ENCODE measurements at places on chromosomes 13 and 19.

- DNase-seq = no peak
Observed at GRCh38 chr19:37221136-37221535, 3.1 kb downstream of the ZNF383 start.

DNA sequence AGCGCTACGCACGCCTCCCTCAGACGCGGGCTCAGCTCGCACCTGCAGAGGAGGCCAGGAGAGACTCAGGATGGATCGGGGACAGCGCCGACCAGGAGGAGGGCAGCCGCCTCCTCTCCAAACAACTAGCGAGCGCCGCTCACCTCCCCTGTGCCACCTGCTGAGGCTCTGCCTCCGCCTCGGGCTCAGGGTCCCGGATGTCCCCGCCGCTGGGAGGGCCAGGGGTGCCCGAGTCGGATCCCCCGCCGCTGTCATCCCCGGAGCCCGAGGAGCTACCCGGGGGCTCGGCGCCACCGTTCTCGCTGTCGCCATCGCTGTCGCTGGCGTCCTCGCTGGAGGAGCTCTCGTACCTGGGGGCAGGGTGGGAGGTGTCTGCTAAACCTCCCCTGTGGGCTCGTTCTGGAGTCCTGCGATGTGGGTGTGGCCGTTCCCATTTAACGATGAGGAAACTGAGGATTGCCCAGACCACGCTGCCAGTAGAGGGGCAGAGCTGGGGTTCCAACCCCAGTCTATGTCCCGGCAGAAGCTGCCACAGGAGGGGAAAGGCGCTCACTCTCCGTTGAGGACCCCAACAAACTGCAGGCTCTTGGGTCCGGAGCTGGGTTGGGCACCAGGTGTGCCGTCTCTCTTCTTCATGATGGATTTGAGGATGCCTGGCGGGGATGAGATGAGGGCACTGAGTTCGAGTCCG is 9.2 kb downstream of the KANK3 start:
- peak; percentile 38 for DNase-seq

GRCh38 chr19:50977626-50978025 is 6.1 kb downstream of the KLK7 start:
- DNase-seq = no peak

DNA sequence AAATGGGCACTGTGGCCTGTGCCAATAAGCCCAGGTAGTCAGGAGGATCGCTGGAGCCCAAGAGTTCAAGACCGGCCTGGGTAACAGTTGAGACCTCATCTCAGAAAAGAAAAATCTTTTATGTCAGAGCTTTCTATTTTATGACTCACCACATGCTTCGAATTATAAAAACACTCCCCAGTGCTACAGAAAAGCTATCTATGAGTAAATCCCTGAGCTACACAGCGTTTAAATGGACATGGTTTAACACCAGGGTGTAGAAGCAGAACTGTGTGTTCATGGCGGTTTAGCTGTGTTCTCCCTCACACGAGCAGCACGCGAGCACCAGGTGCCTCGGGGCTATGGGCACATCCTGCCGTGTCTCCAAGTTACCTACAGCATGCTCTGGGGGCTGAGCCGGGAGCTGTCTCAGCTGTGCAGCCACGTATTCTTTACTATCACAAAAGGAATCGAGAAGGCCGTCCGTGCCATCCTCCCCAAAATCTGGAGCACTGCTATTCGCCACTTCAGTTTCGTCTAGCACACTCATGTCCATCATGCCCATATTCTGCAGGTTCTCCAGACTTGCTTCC is 6.7 kb downstream of the SAFB2 start:
- DNase-seq = no peak

DNA sequence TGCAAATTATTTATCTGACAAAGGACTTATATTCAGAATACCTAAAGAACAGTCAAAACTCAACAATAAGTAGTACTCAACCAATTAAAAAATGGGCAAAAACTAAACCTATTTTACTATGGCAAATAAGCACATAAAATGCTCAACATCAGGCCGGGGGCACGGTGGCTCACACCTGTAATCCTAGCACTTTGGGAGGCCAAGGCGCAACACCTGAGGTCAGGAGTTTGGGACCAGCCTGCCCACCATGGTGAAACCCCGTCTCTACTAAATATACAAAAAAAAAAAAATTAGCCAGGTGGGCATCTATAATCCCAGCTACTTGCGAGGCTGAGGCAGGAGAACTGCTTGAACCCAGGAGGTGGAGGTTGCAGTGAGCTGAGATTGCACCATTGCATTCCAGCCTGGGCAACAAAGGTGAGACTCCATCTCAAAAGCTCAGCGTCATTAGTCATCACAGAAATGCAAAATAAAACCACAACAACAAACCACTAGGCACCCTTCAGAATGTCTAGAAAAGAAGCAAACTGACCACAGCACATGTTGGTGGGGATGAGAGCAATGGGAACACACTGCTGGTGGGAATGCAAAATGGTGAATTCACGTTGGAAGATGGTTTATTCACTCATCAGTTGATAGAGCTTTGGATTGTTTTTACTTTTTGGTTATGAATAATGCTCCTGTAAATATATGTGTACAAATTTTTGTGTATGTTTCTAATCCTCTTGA is 180.6 kb upstream of the SOX1 start:
- DNase-seq = no peak

DNA sequence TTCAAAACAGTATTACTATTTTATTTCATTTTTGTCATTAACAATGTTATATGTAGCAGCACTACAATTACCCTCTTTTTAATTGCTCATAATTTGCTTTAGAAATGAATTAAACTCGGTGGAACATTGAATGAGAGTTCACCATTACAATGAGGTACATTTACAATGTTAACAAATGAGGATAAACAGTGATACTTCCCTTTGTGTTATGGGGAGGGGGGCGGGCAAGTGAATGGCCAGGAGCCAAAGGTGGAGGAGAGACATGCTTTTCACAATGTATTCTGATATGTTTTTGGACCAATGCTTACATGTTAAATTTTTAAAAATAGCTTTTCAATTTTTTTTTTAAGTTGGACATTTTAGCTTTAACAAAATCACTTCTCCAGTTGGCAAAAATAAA is 34.2 kb downstream of the NALCN start:
- no peak for DNase-seq

- DNase-seq = peak; percentile 85
Observed at GRCh38 chr19:50922317-50922853, 11.2 kb upstream of the KLK4 start.

- no peak for DNase-seq
Observed at GRCh38 chr13:79589603-79590393, 108.8 kb downstream of the NDFIP2 start.

GRCh38 chr13:42532561-42533335 is 41.2 kb upstream of the TNFSF11 start:
- DNase-seq = no peak

DNA sequence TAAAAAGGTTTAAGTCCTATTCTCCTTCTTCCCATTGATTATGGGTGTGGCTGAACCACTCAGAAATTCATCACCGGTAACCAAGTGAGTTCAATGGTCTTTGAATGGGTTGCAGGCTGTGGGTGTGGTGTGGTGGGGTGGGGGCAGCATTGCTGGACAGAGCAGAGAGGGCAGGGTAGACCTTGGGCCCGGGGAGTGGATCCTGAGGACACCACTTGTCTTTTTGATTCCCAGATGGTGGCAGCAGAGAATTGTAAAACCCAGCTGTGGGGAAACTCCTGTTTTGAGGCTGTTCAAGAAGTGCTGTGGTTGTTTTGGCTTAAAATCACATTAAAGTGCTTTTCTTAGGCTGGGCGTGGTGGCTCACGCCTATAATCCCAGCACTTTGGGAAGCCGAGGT is 45.8 kb upstream of the RGCC start:
- DNase-seq = no peak

- DNase-seq = no peak
Observed at GRCh38 chr19:41219924-41220567, 1.0 kb downstream of the AXL start.

DNA sequence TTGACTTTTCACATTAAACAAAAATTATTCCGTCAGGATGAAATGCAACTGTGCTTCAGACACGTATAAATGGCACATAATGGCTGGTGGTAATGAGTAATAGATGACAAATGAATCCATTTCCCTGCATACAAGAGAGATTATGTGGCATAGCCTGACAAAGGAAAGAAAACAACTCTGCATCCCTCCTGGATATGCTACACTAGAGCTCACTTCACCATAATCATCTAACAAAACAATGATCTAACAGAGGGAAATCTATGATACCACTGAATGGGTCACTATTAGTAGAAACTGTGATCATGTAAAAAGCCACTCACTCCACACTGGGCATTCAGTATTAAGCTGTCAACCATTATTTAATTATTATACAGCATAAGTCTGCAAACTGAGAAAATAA is 1498.4 kb downstream of the EFNB2 start:
- no peak for DNase-seq

DNA sequence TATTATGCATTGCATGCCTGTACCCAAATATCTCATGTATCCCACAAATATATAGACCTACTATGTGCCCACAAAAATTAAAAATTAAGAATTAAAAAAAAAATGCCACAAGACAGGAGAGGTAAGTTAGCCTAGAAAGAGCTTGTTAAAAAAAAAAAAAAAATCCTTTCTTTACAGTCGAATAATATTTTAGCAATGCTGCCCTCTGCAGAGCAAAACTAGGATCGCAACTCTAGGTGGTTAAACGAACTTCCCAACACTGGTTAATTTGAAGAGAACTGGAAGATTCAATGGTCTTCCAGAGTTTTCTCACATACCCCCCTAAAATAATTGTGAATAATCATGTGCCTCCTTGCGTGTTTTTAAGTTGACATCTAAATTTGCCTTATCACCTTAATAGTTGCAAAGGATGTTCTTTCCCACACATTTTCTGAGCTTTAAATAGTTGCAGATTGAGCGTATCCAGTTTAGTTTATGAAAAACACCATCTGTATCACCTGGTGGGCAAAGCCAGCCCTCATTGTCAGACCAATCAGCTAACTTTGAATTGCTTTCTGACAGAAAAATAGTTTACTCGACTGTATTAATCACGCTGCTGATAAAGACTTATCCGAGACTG is 47.4 kb upstream of the RCBTB2 start:
- DNase-seq = peak; percentile 45

DNA sequence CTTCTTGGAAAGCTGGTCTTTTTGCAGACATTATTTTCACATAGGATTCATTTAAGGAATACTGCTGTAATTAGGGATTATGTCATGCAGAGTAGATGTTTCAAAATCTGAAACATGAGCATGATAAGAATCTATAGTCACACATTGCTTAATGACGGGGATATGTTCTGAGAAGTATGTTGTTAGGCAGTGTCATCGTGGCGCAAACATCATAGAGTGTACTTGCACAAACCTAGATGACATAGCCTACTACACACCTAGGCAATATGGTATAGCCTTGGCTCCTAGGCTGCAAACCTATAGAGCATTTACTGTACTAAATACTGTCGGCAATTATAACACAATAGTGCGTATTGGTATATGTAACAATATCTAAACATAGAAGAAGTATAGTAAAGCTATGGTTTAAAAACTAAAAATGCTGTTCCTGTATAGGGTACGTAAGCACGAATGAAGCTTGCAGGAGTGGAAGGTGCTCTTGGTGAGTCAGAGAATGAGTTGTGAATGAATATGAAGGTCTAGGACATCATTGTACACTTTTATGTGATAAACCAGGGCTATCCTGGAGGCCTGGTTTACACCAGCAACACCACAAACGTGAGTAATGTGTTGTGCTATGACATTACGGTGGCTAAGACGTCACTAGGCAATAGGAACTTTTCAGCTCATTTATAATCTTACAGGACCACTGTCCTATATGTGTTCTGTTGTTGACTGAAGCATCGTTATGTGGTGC is 283.1 kb downstream of the MTUS2 start:
- no peak for DNase-seq

DNA sequence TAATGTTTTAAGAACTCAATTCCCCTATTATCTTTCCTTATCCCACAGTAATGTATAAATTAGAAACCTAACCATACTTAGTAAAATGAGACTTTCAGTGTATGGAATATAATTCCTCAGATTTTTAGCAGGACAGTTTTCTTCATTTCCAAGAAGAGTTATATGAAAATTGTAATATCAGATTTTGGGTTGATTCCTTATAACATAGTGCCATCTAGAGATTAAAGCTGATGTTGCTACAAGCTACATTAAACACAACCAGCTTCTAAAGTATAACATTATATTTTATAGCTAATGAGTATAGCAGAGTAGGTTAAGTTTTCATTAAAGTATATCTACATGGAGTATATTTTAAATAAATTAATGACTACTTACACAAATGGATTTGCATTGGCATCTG is 99.7 kb upstream of the MIR17HG start:
- DNase-seq = peak; percentile 19

DNA sequence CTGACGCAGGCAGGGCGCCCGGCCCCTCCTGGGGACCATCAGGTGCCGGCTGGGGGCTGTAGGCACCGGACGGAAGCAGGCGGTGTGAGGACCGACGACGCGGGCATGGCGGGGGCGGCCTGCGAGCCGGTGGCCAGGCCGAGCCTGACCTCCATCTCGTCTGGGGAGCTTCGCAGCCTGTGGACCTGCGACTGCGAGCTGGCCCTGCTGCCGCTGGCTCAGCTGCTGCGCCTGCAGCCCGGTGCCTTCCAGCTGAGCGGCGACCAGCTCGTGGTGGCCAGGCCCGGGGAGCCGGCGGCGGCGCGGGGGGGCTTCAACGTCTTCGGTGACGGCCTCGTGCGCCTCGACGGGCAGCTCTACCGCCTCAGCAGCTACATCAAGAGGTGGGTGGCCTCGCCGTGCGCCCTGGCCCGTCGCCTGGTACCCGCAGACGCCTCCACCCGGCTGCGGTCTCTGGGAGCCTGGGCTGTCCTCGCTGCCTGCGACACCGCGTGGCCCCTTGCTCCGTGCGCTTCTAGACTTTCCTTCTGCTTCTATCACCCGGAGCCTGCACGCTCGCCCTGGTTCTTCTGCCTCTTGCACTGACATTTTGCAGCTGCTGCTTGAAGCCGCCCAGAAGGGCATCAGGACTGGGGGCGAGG is 460 bp downstream of the MEDAG start:
- DNase-seq = no peak

- DNase-seq = peak; percentile 50
Observed at GRCh38 chr13:31056644-31057271, 104.9 kb downstream of the HSPH1 start.

DNA sequence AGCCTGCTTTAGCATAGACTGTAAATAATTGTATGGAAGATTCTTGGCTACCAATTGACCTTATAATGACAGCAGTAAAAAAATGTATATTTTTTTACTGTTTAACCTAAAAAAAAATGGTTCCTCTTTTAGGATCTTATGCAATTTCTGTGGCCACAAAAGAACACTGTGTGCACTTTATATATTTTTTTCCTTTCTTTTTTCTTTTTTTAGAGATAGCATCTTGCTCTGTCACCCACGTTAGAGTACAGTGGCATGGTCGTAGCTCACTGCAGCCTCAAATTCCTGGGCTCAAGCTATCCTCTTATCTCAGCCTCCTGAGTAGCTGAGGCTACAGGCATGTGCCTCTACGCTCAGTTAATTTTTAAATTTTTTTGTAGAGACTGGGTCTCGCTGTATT is 6.1 kb downstream of the FLT3 start:
- no peak for DNase-seq

GRCh38 chr13:80931118-80931517 is 590.2 kb upstream of the SPRY2 start:
- no peak for DNase-seq

GRCh38 chr19:34974646-34975045 is 10.6 kb upstream of the ZNF792 start:
- no peak for DNase-seq
